ENCODE measurements at places on chromosomes 11 and 22.

DNA sequence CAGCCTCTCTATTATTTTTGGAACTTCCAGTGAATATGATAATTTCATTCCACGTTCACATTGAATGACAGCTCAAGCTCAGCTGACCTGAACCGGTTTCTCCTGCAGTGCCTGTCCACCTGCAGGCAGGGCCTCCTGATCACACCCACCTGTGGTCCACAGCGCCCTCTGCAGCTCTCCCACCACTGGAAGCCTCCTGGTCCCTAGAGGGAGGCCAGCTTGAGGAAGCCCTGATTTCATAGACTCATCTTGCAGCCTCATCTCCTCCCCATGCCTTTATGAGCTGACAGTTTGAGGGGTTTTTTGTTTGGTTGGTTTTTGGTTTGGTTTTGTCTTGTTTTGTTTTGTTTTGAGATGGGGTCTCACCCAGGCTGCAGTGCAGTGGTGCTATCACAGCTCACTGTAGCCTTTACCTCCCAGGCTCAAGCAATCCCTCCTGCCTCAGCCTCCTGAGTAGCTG is 29.9 kb upstream of the MALAT1 start:
- H3K27me3 ChIP-seq: no peaks in the 10 kb centered on the region
- no peak overlapping the region for H3K4me3 ChIP-seq
- peaks cover 33% of the 10 kb centered on the region for H3K4me1 ChIP-seq
- H3K36me3 ChIP-seq: no peaks in the 10 kb centered on the region
- DNase-seq: peak; percentile 96
- H3K27ac ChIP-seq: no peak overlapping the region

- no peak overlapping the region for H3K27ac ChIP-seq
- no peak for DNase-seq
- no peak overlapping the region for H3K4me3 ChIP-seq
- no peaks in the 10 kb centered on the region for H3K4me1 ChIP-seq
Measured at GRCh38 chr22:21448627-21449416, 18.4 kb upstream of the TMEM191C start.

DNA sequence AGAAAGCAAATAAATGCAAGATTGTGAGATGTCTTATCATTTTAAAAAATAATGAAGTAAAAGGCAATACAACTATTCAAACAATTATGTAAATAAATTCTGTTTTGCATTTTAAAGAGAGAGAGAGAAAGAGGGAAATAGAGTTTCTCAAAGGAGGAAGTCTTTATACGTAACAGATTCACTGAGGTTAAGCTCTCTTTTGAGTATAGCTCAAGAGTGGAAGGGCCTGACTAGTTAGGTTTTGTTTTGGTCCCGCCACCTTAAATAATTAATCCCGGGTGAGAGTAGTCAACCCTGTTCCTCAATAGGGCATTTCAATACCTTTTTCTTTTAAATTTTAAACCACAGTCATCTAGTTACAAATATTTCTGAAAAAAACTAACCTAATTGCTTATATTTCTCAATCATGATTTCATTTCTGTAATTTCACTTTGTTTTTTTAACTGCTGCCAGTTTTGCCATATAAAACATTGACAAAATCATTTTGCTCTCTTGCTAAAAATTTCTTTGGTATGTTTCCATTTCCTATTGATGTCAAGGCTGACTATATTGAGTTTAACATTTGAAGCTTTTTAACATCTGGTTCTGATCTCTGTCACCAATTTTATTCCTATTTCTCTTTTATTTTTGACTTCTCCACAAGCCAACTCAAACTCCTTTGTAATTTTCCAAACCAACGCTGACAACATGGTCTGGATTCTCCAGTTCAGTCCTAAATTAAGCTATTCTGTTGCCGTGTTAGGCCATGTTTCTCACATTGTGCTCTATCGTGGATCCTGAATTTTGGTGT is 10.3 kb downstream of the OR10D3 start:
- H3K4me1 ChIP-seq: no peaks in the 10 kb centered on the region
- no peak overlapping the region for H3K4me3 ChIP-seq
- no peaks in the 10 kb centered on the region for H3K36me3 ChIP-seq
- no peak for DNase-seq
- no peak overlapping the region for H3K27ac ChIP-seq
- H3K27me3 ChIP-seq: peaks cover 12% of the 10 kb centered on the region

- H3K27me3 ChIP-seq: no peaks in the 10 kb centered on the region
- no peaks in the 10 kb centered on the region for H3K4me1 ChIP-seq
- H3K36me3 ChIP-seq: no peaks in the 10 kb centered on the region
- H3K4me3 ChIP-seq: no peak overlapping the region
- H3K27ac ChIP-seq: no peak overlapping the region
Measured at GRCh38 chr11:77200351-77201268, 72.6 kb downstream of the MYO7A start.

DNA sequence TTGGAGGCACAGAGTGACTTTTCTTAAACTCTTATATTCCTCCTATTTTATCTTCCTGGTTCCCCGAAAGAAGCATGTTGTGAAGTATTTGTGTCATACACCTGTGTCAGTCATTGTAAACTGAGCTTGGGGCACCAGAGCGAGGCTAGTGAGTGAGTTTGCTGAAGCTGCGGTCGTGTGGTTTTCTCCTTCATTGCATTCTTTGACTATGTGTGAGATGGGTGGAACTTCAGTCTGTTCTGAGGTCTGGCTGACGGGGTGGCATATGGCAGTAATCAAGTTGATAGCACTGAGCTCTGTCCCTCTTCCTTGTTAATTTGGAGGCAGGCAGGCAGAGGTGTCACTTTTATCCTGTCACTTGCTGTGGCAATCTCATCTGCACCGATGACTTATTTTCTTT is 4.2 kb downstream of the VPS26B start:
- no peaks in the 10 kb centered on the region for H3K36me3 ChIP-seq
- no peak for DNase-seq
- H3K27ac ChIP-seq: no peak overlapping the region

GRCh38 chr22:50530580-50530876 is 716 bp upstream of the TYMP start:
- H3K27ac ChIP-seq: peak overlapping the region; percentile 75
- H3K4me1 ChIP-seq: peaks cover 10% of the 10 kb centered on the region
- H3K27me3 ChIP-seq: no peaks in the 10 kb centered on the region
- H3K36me3 ChIP-seq: no peaks in the 10 kb centered on the region
- H3K4me3 ChIP-seq: peak overlapping the region; percentile 78

All from PC-3 (cell line).